ENCODE measurements at places on chromosomes 6 and 20.

- DNase-seq = no peak
Observed at GRCh38 chr20:17044891-17045290, 181.9 kb upstream of the PCSK2 start.

GRCh38 chr6:103734016-103734415 lies 1125.7 kb downstream of the HACE1 start:
- DNase-seq = no peak

DNA sequence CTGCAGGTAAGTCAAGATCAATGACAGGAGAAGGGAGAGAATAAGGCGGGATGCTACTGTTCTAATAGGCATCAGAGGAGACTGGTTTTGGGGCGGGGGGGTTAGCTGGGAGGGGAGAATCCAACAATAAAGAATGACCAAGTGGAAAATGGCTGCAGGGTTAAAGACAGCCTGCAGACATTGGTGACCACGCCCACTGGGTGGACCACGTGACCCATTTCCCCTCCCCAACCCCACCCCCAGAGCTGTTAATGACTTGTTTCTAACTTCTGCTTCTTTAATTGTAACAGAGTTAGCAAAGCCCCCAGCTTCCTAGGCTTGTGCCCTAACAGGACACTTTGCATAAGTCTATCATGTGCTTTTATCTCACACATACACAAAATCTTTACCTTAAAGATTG lies 344.5 kb downstream of the KIF16B start:
- no peak for DNase-seq

- DNase-seq = no peak
Observed at GRCh38 chr20:61002090-61002489, 250.0 kb upstream of the CDH4 start.

GRCh38 chr6:158416883-158417759 lies 104.9 kb downstream of the TULP4 start:
- DNase-seq = no peak

DNA sequence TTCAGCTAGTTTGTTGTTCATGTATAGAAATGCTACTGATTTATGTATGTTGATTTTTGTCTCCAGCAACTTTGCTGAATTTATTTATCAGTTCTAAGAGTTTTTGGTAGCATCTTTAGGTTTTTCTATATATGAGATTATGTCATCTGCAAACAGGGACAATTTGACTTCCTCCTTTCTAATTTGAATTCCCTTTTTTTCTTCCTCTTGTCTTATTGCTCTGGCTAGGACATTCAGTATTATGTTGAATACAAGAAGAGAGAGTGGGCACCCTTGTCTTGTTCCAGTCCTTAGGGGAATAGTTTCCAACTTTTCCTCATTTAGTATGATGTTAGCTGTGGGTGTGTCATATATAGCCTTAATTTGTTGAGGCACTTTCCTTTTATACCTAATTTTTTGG lies 58.2 kb downstream of the CDH26 start:
- DNase-seq = no peak

- DNase-seq = no peak
Observed at GRCh38 chr6:158376631-158377081, 64.4 kb downstream of the TULP4 start.

DNA sequence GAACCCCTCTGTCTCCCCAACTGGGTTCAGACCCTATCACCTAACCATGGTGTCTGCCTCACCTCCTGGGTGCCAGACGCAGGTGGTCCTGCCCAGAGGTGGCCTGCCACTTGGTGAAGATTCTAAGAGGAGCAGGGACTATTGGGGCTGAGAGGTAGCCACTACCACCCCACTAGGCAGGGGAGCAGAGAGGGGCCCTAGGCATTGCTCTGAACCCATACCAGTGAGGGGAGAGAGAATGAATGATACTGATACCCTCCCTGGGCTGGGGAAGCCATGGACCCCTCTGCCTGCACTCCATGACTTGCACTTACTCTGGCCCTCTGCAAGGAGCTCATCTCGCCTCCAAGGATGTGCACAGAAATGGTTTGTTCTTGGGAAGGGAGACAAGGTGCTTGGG lies 31.7 kb upstream of the SPDEF start:
- DNase-seq = no peak

DNA sequence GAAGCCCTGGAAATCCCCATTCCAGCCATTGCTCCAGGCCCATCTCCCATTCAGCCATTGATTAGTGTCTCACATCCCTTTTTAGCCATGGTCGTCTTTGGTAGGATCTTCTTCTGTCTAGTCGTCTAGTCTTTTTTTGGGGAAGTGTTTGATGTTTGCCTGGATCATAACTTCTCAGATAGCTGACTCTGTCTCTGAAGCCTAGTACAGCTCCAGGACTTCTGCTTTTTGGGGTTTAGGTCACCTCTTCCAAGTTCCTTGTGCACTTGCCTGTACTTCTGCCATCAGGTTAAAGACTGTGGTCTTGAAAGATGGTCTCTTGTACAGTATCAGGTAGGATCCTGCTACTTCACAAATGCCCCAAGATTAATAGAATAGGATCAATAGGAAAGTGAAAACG lies 553.5 kb downstream of the PKHD1 start:
- no peak for DNase-seq

GRCh38 chr6:82245376-82245775 lies 2.2 kb downstream of the IBTK start:
- no peak for DNase-seq

DNA sequence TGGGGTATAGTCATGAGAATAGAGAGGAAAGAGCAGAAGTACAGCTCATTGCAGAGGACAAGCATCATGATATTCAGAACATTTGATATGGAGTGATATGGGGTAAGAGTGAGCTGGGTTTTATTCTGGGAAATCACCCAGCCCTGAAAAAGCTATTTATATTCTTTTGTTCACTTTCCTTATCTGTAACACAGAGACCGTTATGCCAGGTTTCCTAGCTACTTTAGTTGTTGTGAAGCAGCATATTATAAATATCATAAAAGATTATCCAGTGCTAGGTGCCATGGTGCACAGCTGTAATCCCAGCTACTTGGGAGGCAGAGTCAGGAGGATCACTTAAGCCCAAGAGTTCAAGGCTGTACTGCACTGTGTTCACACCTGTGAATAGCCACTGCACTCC lies 9.8 kb upstream of the DEFB129 start:
- no peak for DNase-seq

GRCh38 chr6:33317419-33317668 lies 200 bp downstream of the ZBTB22 start:
- no peak for DNase-seq

- DNase-seq = no peak
Observed at GRCh38 chr6:134654751-134655150, 295.1 kb downstream of the ALDH8A1 start.

GRCh38 chr6:19463250-19463649 lies 373.9 kb upstream of the ID4 start:
- no peak for DNase-seq

DNA sequence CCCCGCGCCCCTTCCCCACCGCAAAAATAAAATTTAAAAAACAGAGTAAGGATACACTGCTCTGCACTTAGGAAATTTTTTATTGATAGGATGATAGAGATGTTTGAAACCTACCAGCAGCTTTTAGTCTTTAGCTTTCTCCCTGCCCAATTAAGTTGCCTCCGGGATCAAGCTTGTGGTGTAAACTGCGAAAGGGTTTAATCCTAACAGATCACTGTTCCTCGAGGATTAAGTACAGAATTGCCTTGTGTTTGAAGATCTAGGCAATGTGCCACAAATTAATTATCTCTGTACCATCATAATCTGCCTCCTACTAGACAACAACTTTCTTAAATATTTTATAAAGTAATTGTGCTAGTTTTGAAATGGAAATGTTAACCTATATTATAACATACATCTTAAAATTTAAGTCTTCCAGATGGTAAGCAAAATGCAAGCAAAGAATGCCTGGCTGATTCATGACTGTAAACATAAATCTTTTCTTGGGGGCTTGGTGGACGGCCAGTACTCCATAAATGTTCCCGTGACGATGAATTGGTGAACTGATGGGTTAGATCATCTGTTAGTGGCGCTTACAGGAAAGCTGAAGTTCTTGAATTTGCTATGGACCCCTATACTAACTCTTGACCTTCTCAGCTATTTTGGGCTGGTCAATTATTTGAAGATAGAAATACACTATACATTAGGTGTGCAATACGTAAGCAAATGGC lies 58.0 kb upstream of the ARHGAP18 start:
- no peak for DNase-seq

DNA sequence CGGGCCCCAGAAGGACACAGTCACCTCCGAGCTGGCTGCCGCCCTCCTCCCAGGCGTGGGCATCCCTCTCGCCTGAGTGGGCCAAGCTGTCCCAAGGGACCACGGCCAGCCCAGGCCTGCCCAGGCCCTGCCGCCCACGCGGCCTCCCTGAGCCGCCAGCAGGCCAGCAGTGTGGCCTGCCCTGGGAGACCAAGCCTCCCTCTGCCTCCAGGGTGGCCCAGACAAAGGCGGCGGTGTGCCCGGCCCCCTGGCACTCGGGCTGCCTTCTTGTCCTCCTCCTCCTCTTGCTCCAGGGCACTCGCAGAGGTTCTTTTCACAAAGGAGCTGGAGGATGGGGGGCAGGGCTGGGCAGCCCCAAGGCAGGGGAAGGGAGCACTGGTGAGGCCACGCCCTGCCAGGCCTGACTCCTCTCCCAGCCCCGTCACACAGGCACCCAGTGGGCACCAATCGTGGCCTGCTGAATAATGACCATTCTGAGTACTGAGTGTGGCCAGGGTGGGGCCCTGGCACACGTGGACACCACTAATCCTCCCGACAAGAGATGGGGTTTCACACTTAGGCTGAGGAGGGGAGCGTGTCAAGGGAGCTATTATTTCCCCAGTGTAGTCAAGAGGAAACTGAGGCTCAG lies 25.3 kb downstream of the NOL4L start:
- no peak for DNase-seq

- DNase-seq = no peak
Observed at GRCh38 chr6:53241938-53242337, 93.3 kb upstream of the GCM1 start.

DNA sequence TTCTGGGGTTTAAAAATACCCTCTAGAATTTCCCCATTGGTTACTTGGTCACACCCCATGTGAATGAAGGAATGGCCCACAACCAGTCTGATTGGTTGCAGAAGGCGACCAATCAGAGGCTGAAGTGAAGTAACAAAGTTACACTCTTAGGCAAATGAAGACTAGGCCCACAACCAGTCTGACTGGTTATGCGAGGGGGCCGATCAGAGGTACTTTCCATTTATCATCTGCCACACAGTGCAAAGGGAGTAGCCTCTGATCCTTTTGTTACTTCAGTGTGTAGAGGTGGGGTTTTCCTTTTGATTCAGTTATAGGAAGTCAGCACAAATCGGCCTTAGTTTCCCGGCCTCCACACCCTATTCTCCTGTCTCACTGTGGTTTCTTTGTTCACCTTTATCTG lies 61.2 kb upstream of the SGK1 start:
- no peak for DNase-seq

DNA sequence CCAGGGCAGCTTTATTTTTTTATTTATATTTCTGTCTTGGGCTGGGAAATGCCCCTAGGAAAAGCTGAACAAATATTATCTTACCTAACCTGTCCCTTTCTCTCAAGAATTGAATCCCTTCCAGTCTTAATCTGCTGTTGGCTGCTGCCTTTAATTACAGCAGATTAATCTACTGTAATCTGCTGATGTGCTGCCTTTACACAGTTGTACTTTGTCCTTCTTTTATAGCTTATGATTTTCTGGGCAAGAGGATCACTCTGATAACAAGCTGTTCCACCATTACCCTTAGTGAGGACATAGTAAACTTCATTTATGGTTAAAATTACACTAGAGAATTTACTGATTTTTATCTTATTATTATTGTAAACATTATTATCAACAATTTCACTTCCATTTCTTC lies 234.5 kb upstream of the MAN1A1 start:
- DNase-seq = no peak

GRCh38 chr20:50126662-50127061 lies 13.7 kb upstream of the UBE2V1 start:
- DNase-seq = no peak

GRCh38 chr6:112014483-112014882 lies 39.4 kb upstream of the CCN6 start:
- DNase-seq = no peak

GRCh38 chr20:24379484-24379927 lies 89.9 kb upstream of the SYNDIG1 start:
- DNase-seq = no peak

- no peak for DNase-seq
Observed at GRCh38 chr20:37516811-37517750, 4.0 kb upstream of the NNAT start.

- DNase-seq = no peak
Observed at GRCh38 chr6:140636271-140636907, 1261.9 kb upstream of the CITED2 start.

- no peak for DNase-seq
Observed at GRCh38 chr6:131920656-131921055, 30.5 kb downstream of the CCN2 start.

- no peak for DNase-seq
Observed at GRCh38 chr6:70421509-70421908, 8.2 kb downstream of the FAM135A start.

GRCh38 chr20:44011251-44011940 lies 96.7 kb downstream of the TOX2 start:
- DNase-seq = no peak

GRCh38 chr6:109701221-109701620 lies 10.1 kb downstream of the FIG4 start:
- no peak for DNase-seq

DNA sequence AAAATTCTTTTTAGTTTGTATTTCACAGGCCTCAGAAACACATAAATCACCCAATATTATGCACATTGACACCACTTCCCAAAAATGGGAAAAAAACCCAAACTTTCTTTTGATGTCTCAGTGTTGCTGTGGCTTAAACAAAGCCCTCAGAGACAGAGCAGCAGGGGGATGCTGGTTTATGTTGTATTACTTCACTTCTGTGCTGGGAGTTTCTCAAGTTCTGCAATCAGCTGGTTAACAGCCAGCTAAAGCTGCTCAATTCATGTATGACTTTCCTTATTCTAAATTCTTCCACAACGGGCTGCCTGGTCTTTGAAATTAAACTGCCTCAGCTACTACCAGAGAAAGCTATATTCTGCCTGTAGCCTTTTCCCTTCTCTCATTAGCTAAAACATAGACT lies 5.6 kb downstream of the FILIP1 start:
- DNase-seq = no peak

DNA sequence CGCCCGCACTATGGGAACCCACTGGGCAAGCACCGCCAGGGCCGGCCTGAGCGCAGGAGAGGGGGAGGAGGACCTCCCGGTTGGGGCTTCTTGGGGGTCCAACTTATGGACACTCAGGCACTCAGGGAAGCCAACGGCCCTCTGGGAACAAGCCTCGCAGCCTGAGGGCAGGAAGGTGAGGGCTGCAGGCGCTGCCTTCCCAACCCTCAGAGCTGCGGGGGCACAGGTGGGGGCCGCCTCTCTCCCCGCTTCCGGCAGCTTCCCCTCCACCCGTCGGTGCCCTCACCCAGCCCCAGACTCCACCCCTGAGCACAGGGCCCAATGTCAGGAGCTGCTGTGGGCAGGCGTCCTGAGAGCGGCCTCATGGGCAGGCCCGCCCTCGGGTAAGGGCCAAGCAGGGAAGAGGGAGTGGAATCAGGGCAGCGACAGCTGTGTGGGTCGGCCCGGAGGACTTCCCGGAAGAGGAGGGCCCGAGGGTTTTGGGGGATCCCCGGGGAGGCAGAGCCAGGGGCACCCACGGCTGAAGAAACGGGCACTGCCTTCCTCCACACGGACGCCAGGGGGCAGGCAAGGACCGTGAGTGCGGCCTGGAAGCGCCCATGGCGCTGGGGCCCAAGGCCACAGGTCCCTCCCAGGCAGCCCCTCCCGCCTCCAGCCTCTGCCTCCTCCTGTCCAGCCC lies 488 bp upstream of the PTK6 start:
- peak; percentile 96 for DNase-seq

- DNase-seq = no peak
Observed at GRCh38 chr6:165873976-165874375, 210.9 kb upstream of the PDE10A start.

Measured in MM.1S (cell line).